SJSA1 (cell line): ENCODE measurements at places on chromosomes 7 and 10. TPM values are rescaled to one million over a fixed set of nuclear protein-coding genes. Genes with fewer than 3 reads are reported as not detected.

DNA sequence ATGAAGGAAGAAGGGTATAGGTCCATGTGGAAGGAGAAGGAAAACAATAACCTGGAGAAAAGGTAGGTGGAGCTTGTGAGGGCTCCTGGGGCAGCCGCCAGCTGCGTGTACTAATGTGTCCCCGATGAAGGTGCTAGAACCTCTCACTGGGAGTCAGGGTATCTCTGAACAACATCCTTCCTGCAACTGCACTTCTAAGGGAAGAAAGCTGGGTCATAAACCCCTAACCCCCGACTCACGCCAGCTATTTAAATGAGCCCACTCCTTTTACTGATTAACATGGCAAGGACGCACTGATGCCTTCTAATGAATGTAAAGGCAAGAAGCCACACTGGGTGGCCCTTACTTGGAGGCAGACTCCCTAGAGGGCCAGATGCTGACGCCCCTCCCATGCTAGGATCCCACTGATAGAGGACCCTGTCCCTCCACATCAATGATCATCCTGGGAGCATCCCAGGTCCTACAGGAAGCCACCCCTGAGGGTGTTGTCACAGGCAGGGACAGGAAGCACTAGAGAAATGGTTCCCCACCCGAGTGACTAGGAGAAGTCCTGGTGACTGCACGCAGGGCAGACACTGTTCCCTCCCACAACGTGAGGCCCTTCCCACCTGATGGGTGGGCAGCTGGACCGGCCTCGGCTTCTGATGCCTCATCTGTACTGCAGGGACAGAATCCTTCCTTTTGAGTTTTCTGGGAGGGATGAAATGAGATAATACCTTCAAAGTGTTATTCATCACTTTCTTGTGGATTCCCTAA lies 20.4 kb downstream of the JCAD start:
- H3K27ac ChIP-seq, result no peak overlapping the region
- H3K4me3 ChIP-seq, result no peak overlapping the region
- H3K4me1 ChIP-seq, result no peaks in the 10 kb centered on the region

GRCh38 chr10:109215291-109216075 lies 707.8 kb downstream of the XPNPEP1 start:
- H3K36me3 ChIP-seq, result no peaks in the 10 kb centered on the region
- H3K27me3 ChIP-seq, result no peaks in the 10 kb centered on the region
- H3K4me1 ChIP-seq, result no peaks in the 10 kb centered on the region
- no peak overlapping the region for H3K4me3 ChIP-seq
- DNase-seq, result no peak
- no peak overlapping the region for H3K27ac ChIP-seq

DNA sequence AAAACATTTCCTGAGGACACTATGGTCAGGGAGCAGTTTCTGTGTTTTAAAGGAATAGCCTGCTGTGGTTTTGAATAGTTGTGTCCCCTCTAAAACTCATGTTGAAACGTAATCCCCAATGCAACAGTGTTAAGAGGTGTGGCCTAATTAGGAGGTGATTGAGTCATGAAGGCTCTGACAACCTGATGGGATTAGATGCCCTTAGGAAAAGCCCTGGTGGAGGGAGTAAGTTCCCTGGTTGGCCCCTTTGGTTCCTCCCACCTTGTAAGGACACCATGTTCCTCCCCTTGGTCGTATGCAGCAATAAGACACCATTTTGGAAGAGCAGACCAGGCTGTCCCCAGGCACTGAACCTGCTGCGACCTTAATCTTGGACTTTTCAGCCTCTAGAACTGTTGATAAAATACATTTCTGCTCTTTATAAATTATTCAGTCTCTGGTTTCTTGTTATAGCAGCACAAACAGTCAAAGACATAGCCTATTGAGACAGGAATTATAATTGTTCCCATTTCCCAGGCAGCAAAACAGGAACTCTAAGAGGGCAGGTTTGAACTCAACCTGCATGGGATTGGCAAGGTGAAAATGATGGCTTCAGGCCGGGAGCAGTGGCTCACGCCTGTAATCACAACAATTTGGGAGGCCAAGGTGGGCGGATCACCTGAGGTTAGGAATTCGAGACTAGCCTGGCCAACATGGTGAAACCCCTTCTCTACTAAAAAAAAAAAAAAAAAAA lies 20.5 kb upstream of the TNS3 start:
- H3K4me1 ChIP-seq, result peaks cover 74% of the 10 kb centered on the region
- no peaks in the 10 kb centered on the region for H3K36me3 ChIP-seq
- no peak for DNase-seq
- H3K27ac ChIP-seq, result peak overlapping the region; percentile 77
- no peaks in the 10 kb centered on the region for H3K27me3 ChIP-seq

DNA sequence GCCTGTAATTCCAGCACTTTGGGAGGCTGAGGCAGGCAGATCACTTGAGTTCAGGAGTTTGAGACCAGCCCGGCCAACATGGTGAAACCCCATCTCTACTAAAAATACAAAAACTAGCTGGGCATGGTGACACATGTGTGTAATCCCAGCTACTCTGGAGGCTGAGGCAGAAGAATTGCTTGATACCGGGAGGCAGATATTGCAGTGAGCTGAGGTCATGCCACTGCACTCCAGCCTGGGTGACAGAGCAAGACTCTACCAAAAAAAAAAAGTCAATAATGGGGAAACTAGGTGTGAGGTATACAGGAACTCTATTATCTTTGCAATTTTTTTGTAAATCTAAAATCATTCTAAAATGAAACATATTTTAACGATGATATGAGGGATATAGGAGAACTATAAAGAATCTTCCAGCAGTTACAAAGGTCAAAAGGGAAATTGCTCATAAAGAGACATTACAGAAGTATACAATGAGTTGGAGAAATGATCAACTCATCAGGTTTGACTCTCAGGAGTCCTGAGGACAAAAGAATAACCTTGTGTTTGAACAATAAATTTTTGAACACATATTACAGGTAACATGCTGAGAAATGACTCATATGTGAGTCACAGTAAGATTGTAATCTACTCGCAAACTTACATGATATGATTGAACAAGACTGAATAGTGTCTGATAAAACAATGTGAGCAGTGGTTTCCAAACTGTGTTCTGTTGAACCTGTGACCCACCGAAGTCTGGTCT lies 272.6 kb downstream of the FGFR2 start:
- peaks cover 3% of the 10 kb centered on the region; the same call in 1 of the 2 replicates for H3K4me1 ChIP-seq
- DNase-seq, result no peak
- H3K27ac ChIP-seq, result no peak overlapping the region
- no peaks in the 10 kb centered on the region for H3K36me3 ChIP-seq
- H3K27me3 ChIP-seq, result no peaks in the 10 kb centered on the region

- H3K27me3 ChIP-seq, result no peaks in the 10 kb centered on the region
- no peak for DNase-seq
- H3K4me3 ChIP-seq, result no peak overlapping the region
- H3K36me3 ChIP-seq, result no peaks in the 10 kb centered on the region
Measured at GRCh38 chr10:117928741-117929140, 118.0 kb downstream of the RAB11FIP2 start.

DNA sequence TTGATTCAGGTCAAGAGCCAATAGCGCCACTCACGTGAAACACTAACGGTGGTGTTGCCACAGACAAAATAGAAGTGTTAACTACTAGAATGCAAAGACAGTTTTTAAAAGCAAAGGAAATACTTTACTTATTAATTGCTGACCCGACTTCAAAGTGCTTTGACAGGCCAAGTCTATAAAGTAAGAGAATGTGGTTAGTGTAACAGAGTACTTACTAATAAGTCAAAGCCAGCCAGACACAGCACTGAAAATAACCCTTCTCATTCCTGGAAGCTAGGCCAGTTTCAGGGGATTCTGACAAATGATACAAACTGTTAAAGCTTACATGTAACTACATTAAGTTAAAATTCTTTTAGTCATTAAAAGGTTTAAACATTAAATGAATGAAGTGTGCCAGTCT lies 50.3 kb downstream of the ENO4 start:
- H3K27ac ChIP-seq, result no peak overlapping the region
- no peak overlapping the region for H3K4me3 ChIP-seq
- no peak for DNase-seq
- no peaks in the 10 kb centered on the region for H3K27me3 ChIP-seq

DNA sequence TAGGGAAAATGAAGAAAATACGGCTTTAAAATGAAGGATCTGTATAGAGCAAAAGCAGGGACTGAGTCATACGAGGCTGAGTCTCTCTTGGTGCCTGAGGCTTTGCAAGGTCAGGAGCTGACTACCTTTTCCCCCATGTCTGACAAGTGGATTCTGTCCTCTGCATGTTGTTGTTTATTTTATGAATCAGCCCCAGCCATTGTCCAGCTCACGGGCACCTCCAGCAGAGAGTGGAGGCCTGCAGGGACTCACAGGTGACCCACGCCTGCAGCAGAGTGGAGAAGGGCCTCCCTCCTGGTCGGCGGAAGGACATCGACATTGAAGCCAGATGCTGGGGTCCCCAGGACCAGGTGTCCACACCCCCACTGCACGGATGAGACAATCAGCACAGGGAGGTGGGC lies 233.9 kb downstream of the WDR37 start:
- no peak overlapping the region for H3K27ac ChIP-seq
- H3K4me3 ChIP-seq, result no peak overlapping the region
- peaks cover 14% of the 10 kb centered on the region for H3K27me3 ChIP-seq
- H3K4me1 ChIP-seq, result no peaks in the 10 kb centered on the region

GRCh38 chr7:132815696-132816311 lies 239.5 kb upstream of the PLXNA4 start:
- no peaks in the 10 kb centered on the region for H3K4me1 ChIP-seq
- H3K27ac ChIP-seq, result no peak overlapping the region
- peaks cover 6% of the 10 kb centered on the region; the same call in 1 of the 2 replicates for H3K36me3 ChIP-seq
- H3K27me3 ChIP-seq, result no peaks in the 10 kb centered on the region
- H3K4me3 ChIP-seq, result no peak overlapping the region
- no peak for DNase-seq

- H3K36me3 ChIP-seq, result no peaks in the 10 kb centered on the region
- no peak overlapping the region for H3K27ac ChIP-seq
- peaks cover 55% of the 10 kb centered on the region for H3K27me3 ChIP-seq
- H3K4me3 ChIP-seq, result no peak overlapping the region
- no peak for DNase-seq
- H3K4me1 ChIP-seq, result peaks cover 5% of the 10 kb centered on the region
Measured at GRCh38 chr7:194252-195009, 2.1 kb downstream of the FAM20C start.

DNA sequence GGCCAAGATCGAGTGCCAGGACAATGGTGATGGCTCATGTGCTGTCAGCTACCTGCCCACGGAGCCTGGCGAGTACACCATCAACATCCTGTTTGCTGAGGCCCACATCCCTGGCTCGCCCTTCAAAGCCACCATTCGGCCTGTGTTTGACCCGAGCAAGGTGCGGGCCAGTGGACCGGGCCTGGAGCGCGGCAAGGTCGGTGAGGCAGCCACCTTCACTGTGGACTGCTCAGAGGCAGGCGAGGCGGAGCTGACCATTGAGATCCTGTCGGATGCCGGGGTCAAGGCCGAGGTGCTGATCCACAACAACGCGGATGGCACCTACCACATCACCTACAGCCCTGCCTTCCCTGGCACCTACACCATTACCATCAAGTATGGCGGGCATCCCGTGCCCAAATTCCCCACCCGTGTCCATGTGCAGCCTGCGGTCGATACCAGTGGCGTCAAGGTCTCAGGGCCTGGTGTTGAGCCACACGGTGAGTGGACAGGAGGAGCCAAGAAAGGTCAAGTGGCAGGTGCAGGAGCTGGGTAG lies 14.6 kb downstream of the FLNC start:
- H3K4me1 ChIP-seq, result peaks cover 6% of the 10 kb centered on the region
- H3K36me3 ChIP-seq, result peaks cover 92% of the 10 kb centered on the region
- no peak for DNase-seq
- H3K27ac ChIP-seq, result no peak overlapping the region

DNA sequence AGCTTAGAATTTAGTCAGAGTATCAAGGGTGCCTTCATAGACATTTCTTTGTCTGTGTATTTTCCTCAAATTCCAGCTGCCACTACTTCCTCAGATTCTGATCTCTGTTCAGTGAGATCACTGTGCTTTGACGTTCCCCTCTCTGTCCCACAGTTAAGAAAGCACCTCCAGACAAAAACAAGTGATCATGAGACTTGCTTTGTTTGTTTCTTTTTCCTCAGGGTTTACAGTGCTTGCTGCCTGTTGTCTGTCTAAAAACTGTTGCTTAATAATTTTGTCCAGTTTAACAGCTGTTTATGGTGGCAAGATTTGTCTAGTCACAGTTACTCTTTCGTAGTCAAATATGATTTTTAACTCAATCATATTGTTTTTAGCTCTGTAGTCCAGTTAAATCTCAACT lies 29.1 kb downstream of the TRUB1 start:
- H3K4me1 ChIP-seq, result peaks cover 16% of the 10 kb centered on the region
- H3K27me3 ChIP-seq, result no peaks in the 10 kb centered on the region

DNA sequence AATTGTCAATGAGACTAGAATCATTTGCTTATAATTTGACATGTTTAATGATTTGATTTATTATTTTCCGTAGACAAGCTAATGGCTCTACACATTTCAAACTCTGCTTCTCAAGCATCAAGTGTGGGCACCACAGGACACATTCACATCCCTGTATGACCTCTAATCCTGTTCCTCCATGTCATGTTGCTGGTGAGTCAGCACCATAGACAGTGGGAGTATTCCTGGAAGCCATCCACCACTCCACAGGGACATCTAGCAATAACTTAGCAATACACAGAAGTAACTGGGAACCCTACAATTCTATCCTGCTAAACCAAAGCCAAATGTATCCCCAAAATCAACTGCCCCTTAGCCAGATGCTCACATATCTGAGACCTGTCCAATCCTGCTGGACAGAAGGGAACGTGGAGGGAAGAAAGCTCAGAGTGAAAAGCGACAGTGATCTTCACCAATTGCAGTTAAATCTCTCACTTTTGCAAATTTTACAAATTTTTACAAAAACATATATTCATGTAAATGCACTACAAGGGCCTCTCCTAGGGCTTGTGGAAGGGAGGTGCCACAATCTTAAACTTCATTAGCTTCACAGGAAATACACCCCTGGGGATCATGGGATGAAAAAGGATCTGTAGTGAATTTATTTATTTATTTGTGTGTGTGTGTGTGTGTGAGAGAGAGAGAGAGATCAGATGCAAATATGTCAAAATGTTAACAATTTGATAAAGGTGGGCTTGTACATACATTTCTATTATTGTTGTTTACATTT lies 126.5 kb downstream of the GFRA1 start:
- no peak overlapping the region for H3K27ac ChIP-seq

SPACDR gene
- 0.66 TPM in 1 of 2 replicates, not detected in the other for total RNA-seq

CCDC172 gene
- total RNA-seq, result not detected in 2 replicates

ANKRD30A gene
- total RNA-seq, result not detected in 2 replicates

STAG3 gene
- total RNA-seq, result 0.26 TPM in 1 of 2 replicates, not detected in the other

ZNF804B gene
- not detected in 2 replicates for total RNA-seq

CFAP46 gene
- total RNA-seq, result 0.21 TPM in 1 of 2 replicates, not detected in the other

INMT gene
- total RNA-seq, result 0.08 and 0.19 TPM in 2 replicates

SLC4A2 gene
- 95.5 and 100 TPM in 2 replicates for total RNA-seq

ENTPD1 gene
- not detected in 2 replicates for total RNA-seq

CLRN3 gene
- total RNA-seq, result not detected in 2 replicates

RNF32 gene
- total RNA-seq, result 0.18 TPM in 1 of 2 replicates, not detected in the other

ARHGEF5 gene
- 0.13 and 0.29 TPM in 2 replicates for total RNA-seq
